ENCODE measurements at places on chromosomes 5 and 9.

- H3K4me1 ChIP-seq = peaks cover 13% of the 10 kb centered on the region
- no peaks in the 10 kb centered on the region for H3K36me3 ChIP-seq
- H3K27ac ChIP-seq = no peak overlapping the region
Measured at GRCh38 chr5:178383301-178383918, 150.8 kb upstream of the PHYKPL start.

- no peak overlapping the region for H3K4me3 ChIP-seq
- no peak overlapping the region for H3K27ac ChIP-seq
- H3K27me3 ChIP-seq = peaks cover 18% of the 10 kb centered on the region
- peaks cover 18% of the 10 kb centered on the region for H3K4me1 ChIP-seq
- H3K36me3 ChIP-seq = peaks cover 16% of the 10 kb centered on the region
- no peak for DNase-seq
Measured at GRCh38 chr5:53940921-53941320, 369.5 kb downstream of the ARL15 start.

DNA sequence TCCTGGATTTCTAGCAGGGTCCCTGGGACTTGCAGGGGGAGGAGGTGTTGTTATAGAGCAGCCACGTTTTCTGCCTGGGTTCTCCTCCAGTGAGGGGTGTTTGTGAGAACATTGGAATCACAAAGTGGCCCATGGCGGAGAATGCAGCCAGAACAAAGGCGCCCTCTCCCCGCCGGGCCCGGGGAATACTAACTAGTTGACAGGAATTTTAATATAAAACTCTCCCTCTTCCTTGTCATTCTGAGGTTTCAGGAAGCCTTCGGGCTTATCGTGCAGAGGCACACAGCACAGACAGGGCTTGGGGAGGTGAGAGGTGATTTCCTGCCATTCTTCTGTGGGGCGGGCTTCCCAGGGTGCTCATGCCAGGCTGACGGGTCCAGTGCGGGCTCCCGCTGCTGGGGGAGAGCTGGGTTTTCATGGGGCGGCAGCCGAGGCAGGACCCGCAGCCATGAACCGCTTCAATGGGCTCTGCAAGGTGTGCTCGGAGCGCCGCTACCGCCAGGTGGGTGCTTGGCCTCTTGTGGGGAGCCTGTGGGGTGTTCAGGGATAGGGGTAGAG is 37.7 kb downstream of the RGS3 start:
- H3K27ac ChIP-seq = no peak overlapping the region
- peaks cover 1% of the 10 kb centered on the region for H3K36me3 ChIP-seq

DNA sequence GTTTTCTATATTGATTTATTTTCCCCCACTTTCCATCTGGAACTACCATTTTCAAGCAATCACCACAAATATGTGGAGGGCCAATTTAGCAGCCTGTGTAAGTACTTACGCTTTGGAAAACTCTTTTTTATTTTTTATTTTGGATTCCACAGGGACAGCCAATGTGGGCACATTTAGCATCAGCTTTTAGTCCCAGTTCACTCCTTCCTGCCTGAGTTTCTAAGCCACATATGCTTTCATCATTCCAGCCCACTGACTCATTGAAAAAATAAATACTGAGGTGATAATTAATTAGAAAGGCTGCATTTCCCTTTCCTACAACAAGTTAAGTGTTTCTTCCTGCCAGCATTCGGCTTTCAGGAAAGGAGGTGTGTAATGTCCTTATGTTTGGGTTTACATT is 76.8 kb downstream of the TMEM167A start:
- no peaks in the 10 kb centered on the region for H3K27me3 ChIP-seq
- H3K36me3 ChIP-seq = no peaks in the 10 kb centered on the region
- no peak for DNase-seq
- no peak overlapping the region for H3K4me3 ChIP-seq

- H3K4me1 ChIP-seq = no peaks in the 10 kb centered on the region
- peak; percentile 11 for DNase-seq
- H3K36me3 ChIP-seq = no peaks in the 10 kb centered on the region
- H3K4me3 ChIP-seq = no peak overlapping the region
- no peaks in the 10 kb centered on the region for H3K27me3 ChIP-seq
Measured at GRCh38 chr5:130141659-130142320, 237.5 kb downstream of the CHSY3 start.

DNA sequence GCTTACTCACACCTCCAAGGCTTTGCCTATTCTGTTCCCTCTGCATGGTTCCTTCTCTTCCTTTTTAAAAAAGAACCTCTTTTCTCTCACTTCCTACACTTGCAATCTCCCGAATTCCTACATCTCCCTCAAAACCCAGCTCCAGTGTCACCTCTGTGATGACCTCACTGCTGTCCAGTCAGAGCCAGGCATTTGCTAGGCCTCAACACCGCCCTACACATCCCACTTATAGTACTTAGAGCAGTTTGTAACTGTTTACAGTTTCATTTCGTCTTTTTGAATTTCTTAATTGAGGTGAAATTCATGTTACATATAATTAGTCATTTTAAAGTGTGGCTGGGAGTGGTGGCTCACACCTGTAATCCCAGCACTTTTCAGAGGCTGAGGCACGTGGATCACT is 30.8 kb downstream of the CD14 start:
- no peaks in the 10 kb centered on the region for H3K4me1 ChIP-seq
- H3K27me3 ChIP-seq = no peaks in the 10 kb centered on the region
- no peak for DNase-seq
- no peak overlapping the region for H3K27ac ChIP-seq

DNA sequence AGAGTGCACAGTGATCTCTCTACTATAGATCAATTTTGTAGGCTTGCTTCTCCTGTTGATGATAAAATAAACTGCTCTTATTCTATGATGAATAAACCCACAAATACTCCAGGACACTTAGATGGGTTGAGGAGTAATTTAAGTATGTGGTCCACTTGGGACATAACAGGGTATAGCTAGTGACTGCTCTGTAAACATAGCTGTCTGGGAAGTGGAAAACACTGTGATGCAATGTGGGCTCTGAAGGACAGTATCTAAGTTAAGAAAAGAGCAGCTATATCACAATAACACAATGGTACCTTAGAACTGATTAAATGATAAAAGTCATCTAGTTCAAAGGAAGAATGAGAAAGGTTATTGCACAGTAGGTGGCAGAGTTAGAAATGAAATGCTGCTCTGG is 294.3 kb upstream of the HAPLN1 start:
- no peaks in the 10 kb centered on the region for H3K36me3 ChIP-seq
- no peaks in the 10 kb centered on the region for H3K4me1 ChIP-seq
- no peak overlapping the region for H3K4me3 ChIP-seq
- no peak overlapping the region for H3K27ac ChIP-seq
- DNase-seq = no peak

- H3K27ac ChIP-seq = no peak overlapping the region
- no peak overlapping the region for H3K4me3 ChIP-seq
- peaks cover 13% of the 10 kb centered on the region for H3K36me3 ChIP-seq
- H3K27me3 ChIP-seq = no peaks in the 10 kb centered on the region
- no peak for DNase-seq
- peaks cover 6% of the 10 kb centered on the region for H3K4me1 ChIP-seq
Measured at GRCh38 chr9:89410022-89410421, 87.9 kb downstream of the SEMA4D start.

DNA sequence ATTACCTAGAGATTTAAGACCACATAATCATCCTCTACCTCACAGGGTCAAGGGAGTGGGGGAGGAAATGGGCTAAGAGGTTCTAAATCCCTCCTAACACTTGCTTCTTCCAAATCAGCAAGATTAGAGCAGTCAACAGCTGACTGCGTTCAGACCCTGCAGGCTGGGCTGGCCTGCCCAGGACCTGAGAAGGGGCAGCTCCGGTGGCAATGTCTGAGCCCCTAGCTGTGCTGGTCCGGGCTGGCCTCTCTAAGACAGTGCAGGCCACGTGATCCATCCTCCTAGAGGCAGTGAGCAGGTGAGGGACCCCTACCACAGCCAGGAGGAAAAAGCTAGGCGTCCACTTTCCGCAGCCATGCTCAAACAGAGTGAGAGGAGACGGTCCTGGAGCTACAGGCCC is at the start of gene KCNV2:
TSS of gene KCNV2 (plus strand) at position 126 of the 400 bp plus-strand sequence. CDS start at position 356, 230 bp downstream.
- no peak within 1 kb of the TSS for H3K4me3 ChIP-seq
- peaks cover 8% of the 10 kb centered on the region for H3K4me1 ChIP-seq
- no peak for DNase-seq
- H3K36me3 ChIP-seq = peaks cover 9% of the 10 kb centered on the region
- no peaks in the 10 kb centered on the region for H3K27me3 ChIP-seq

DNA sequence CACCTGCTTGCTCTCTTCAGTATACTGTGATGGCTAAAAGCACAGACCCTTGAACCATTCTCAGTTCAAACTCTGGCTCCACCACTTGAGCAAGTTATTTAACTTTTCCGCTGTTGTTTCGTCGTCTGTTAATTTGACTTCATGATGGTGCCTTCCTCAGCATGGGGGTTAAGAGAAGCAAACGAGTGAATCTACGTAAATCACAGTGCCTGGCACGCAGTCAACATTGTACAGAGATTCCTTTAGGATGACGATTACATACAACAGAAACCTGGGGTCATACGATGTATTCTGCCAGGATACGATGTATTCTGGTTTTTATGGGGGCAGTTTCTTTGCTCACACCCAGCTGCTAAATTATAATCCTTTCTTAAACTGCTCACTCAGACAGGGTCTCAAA is 515.6 kb downstream of the CCDC171 start:
- H3K27ac ChIP-seq = no peak overlapping the region
- H3K4me3 ChIP-seq = no peak overlapping the region
- DNase-seq = no peak
- H3K27me3 ChIP-seq = no peaks in the 10 kb centered on the region
- H3K36me3 ChIP-seq = no peaks in the 10 kb centered on the region
- H3K4me1 ChIP-seq = peaks cover 1% of the 10 kb centered on the region

GRCh38 chr5:153900703-153901395 is 137.9 kb downstream of the FAM114A2 start:
- H3K27me3 ChIP-seq = peaks cover 3% of the 10 kb centered on the region
- H3K4me3 ChIP-seq = no peak overlapping the region
- H3K4me1 ChIP-seq = no peaks in the 10 kb centered on the region
- no peak overlapping the region for H3K27ac ChIP-seq
- DNase-seq = no peak
- H3K36me3 ChIP-seq = no peaks in the 10 kb centered on the region

GRCh38 chr5:71703941-71704340 is 15.1 kb upstream of the CARTPT start:
- no peak overlapping the region for H3K27ac ChIP-seq
- DNase-seq = no peak
- H3K4me3 ChIP-seq = no peak overlapping the region
- peaks cover 7% of the 10 kb centered on the region for H3K4me1 ChIP-seq
- no peaks in the 10 kb centered on the region for H3K36me3 ChIP-seq

GRCh38 chr9:131238402-131239021 is 37.8 kb downstream of the FAM78A start:
- H3K36me3 ChIP-seq = no peaks in the 10 kb centered on the region
- peak overlapping the region; percentile 20 for H3K4me3 ChIP-seq
- H3K27ac ChIP-seq = peak overlapping the region; percentile 93
- peaks cover 11% of the 10 kb centered on the region for H3K4me1 ChIP-seq
- DNase-seq = no peak

- no peak overlapping the region for H3K4me3 ChIP-seq
- H3K36me3 ChIP-seq = no peaks in the 10 kb centered on the region
- H3K27ac ChIP-seq = no peak overlapping the region
- H3K4me1 ChIP-seq = no peaks in the 10 kb centered on the region
- DNase-seq = no peak
- peaks cover 4% of the 10 kb centered on the region for H3K27me3 ChIP-seq
Measured at GRCh38 chr9:69689991-69690538, 17.9 kb upstream of the APBA1 start.

DNA sequence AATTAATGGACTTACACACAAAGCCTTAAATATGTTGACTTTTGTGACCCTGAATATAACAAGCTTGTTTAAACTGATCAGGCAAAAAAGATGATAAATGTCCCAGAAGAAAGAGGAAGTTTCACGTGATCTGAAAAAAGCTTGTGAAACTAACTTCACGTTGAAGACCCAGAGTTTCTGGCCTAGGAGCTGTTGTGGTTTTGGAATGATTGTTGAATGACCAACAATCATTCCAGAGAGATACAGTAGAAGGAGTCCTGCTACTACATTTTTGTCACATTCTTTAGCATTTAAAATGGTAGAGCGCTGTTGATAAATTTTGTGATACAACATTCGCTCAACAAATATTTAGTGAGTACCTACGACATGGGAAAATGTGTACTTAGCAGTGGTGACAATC is 143.1 kb upstream of the FBN2 start:
- H3K27ac ChIP-seq = no peak overlapping the region
- no peak for DNase-seq
- peaks cover 1% of the 10 kb centered on the region for H3K36me3 ChIP-seq
- no peaks in the 10 kb centered on the region for H3K27me3 ChIP-seq

- no peak overlapping the region for H3K4me3 ChIP-seq
- no peak overlapping the region for H3K27ac ChIP-seq
- no peaks in the 10 kb centered on the region for H3K27me3 ChIP-seq
- DNase-seq = no peak
- peaks cover 4% of the 10 kb centered on the region for H3K4me1 ChIP-seq
Measured at GRCh38 chr5:161373345-161373707, 173.2 kb downstream of the GABRB2 start.

- no peak overlapping the region for H3K27ac ChIP-seq
- no peak for DNase-seq
- H3K4me3 ChIP-seq = no peak overlapping the region
- H3K36me3 ChIP-seq = no peaks in the 10 kb centered on the region
- peaks cover 17% of the 10 kb centered on the region for H3K27me3 ChIP-seq
- H3K4me1 ChIP-seq = peaks cover 3% of the 10 kb centered on the region
Measured at GRCh38 chr9:134304261-134304660, 22.0 kb upstream of the RXRA start.

- no peak overlapping the region for H3K4me3 ChIP-seq
- peaks cover 3% of the 10 kb centered on the region for H3K36me3 ChIP-seq
- H3K4me1 ChIP-seq = peaks cover 39% of the 10 kb centered on the region
Measured at GRCh38 chr9:104911032-104911607, 16.8 kb downstream of the ABCA1 start.

- H3K4me1 ChIP-seq = peaks cover 8% of the 10 kb centered on the region
- no peaks in the 10 kb centered on the region for H3K27me3 ChIP-seq
- no peak for DNase-seq
- H3K27ac ChIP-seq = no peak overlapping the region
- no peak overlapping the region for H3K4me3 ChIP-seq
Measured at GRCh38 chr5:31062902-31063580, 130.4 kb upstream of the CDH6 start.

- peaks cover 3% of the 10 kb centered on the region for H3K27me3 ChIP-seq
- H3K27ac ChIP-seq = no peak overlapping the region
- peaks cover 4% of the 10 kb centered on the region for H3K4me1 ChIP-seq
- H3K4me3 ChIP-seq = no peak overlapping the region
Measured at GRCh38 chr5:160330212-160330611, 17.8 kb upstream of the CCNJL start.

DNA sequence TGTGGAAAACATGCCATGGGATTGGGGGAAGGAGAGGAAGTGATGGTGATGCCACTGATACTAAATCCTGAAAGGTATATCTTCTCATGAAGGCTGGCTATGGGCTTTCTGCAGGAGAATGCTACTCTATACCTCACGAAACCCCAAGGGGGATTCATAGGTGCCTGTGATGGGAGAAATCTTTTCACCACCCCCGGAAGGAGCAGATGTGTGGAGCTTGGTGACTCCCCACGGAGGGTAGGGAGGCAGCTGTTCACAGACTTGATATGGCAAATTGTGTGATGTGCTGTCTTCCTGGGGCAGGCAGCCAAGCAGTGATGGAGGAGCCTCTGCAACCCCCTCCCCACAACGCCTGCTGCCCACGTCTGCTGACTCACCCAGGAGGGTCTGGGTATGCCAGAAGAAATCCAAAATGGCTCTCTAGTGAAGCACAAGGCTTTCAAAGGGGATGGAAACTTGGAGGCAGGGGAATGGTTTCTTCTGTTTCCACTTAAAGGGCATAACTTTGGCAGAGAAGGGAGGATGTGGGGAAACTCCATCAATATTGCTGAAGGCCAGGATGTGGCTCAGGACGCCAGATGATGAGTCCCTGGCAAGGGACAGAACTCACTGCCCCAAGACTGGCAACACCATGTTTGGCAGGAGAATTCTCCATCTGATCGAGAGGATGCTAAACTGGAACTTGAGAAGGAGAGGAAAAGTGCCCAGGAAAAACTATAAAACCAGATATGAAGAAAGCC is 188.3 kb downstream of the GABBR2 start:
- H3K4me3 ChIP-seq = no peak overlapping the region
- H3K27ac ChIP-seq = no peak overlapping the region
- no peaks in the 10 kb centered on the region for H3K4me1 ChIP-seq
- no peaks in the 10 kb centered on the region for H3K36me3 ChIP-seq
- DNase-seq = no peak

Measured in progenitor cell of endocrine pancreas (in vitro differentiated cells).